Bronchus fibroblast of lung (primary cell): ENCODE measurements at places on chromosomes 3 and 15. TPM values are rescaled to one million over a fixed set of nuclear protein-coding genes. Genes with fewer than 3 reads are reported as not detected.

The DENND6A gene
- 8.2 and 8.4 TPM in 2 replicates for total RNA-seq

The CTSH gene
- 3.2 and 9.4 TPM in 2 replicates for total RNA-seq

The TMEM212 gene
- not detected in 2 replicates for total RNA-seq

The GOLGA8G gene
- total RNA-seq, result not detected in 2 replicates

The CYP11A1 gene
- total RNA-seq, result 0.30 and 0.84 TPM in 2 replicates

The APOD gene
- 0.74 and 1.0 TPM in 2 replicates for total RNA-seq

The PPP1R14D gene
- total RNA-seq, result not detected in 2 replicates

The SERPINI2 gene
- not detected in 2 replicates for total RNA-seq

The ARPIN gene
- 12.5 and 14.8 TPM in 2 replicates for total RNA-seq

The LRRC31 gene
- total RNA-seq, result not detected in 2 replicates
